PC-9 (cell line): ENCODE measurements at places on chromosomes 7 and 10.

- DNase-seq = peak; percentile 90
Measured at GRCh38 chr10:52256832-52257691, 57.0 kb upstream of the DKK1 start.

DNA sequence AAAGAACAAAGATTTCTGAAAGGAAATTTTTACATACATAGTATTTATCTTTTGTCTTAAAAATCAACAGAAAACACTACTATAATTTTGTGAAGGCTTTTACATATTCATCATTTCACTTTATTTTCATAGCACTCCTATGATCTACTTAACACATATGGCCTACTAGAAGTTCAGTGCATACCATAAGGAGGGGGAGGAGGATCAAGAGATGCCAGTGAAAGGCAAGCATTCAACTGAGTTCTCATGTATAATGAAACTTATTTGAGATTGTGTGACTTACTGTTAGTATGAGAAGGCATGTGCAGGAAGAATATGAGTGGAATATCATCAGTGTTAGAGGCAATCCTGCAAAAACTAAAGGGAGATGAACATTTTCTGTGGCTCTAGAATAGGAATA, 10.6 kb downstream of the BRAF start:
- no peak for DNase-seq

- no peak for DNase-seq
Measured at GRCh38 chr7:41627645-41628298, 75.1 kb downstream of the INHBA start.

GRCh38 chr10:122221958-122222357, 49.1 kb upstream of the BTBD16 start:
- DNase-seq = no peak

- DNase-seq = no peak
Measured at GRCh38 chr7:158771213-158771834, 58.0 kb downstream of the ESYT2 start.
